ENCODE measurements at places on chromosomes 6 and 20.

DNA sequence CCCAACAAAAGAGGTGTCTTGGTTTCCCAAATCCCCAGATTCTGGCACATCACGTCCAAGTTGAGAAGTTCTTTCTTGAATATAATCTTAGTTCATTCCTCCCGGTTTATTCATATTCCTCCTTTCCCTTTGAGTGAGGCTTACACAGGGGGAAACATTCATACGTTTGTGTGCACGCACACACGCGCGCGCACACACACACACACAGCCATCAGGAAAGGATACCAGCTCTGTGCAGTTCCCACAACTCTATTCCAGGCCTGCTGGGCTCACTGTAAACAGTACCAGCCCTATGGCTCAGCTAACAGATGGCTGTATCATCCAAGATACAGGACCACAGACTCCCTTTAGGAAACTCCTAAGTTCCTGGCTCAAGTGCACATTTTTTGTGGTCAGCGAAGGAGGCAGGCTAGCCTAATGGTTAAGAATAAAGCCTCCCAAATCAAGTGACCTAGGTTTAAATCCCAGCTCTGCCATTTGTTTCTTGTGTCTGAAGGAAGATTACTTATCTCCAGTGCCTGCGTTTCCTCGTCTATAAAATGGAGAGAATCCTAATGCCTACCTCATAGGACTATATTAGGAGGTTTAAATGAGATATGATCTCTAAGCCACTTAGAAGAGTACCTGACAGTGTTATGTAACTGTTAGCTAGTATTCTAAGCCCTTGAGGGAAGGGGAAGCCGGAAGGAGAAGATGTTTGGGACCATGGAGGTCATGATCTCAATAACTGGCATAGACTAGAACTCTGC is 3.7 kb upstream of the TAF8 start:
- DNase-seq: no peak

DNA sequence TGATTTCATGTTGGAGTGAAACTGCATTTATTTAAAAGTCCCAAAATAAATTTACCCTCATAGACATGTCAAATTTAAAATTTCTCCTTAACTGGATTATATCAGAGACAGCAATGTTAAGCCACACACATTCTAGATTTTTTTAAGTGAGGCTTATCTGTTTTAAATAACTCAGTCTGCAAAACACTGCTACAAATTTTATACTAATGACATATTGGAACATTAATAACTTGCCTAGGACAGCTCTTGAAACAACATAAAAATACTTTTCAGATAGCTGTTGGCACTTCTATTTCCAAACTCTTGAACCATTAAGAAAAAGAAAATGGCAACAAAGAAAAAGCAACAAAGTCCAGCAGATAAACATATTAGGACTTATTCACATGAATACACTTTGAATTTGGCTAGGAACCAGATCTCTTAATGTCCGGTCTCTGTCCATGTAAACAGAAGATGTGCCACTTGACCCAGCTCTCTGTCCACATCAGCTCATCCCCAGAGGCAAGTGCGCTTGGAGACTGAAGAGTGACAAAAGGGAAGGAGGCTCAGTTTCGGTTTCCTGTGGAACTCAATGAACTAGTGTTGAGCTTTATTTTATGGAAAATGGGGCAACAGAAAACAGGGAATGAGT is 219.3 kb upstream of the THBS2 start:
- no peak for DNase-seq

DNA sequence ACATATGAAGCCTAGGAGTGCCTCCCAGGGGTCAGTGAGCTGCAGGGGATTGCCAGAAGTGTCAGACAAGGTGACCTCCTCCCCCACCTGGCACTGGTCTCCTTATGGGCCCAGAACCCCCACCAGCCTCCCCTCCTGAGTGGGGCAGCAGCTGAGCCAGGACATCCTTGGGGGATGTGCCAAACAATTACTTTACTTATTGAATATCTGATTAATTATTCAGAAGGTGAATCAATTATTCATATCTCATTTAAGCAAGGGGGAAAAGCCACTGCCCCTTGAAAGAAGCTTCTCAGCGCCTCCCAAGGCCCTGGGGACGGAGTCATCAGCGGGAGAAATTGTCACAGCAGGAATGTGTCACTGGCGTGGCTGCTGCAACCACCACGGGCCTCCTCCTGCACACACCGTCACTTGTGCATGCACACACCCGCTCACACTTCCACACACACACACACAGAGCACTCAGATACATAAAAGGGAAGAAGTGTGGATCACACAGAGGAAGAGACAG is 123.4 kb upstream of the MAFB start:
- DNase-seq: no peak

- no peak for DNase-seq
Measured at GRCh38 chr20:38004416-38004815, 28.8 kb downstream of the TTI1 start.

DNA sequence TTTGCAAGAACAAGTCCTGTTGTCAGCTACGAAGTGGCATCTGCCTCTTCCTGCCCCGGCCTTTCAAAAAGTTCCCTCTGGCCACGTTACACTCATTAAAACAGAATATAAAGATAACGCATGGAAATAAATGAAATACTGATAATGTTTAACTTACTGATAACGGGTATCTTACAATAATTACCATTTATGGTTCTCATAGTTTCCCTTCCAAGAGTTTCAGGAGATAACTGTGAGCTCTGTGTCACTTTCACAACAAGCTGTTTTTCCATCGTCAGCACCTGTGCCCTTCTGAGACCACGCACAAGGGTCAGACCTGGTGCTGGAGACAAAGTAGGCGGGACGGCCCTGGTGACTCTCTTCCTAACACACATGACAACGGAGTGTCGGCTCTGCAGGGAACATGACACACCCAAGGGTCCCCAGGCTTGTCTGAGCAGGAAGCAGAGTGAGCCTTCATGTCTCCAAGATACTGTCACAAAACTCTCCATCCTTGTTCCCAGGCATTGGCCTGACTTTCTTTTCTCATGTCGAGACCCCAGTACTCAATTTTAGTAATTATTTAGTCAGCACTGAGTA is 86.2 kb upstream of the THBS2 start:
- no peak for DNase-seq

GRCh38 chr20:38304845-38305447 is 990 bp downstream of the BPI start:
- no peak for DNase-seq
